NCI-H526 (cell line): ENCODE measurements at places on chromosomes 2 and 18.

DNA sequence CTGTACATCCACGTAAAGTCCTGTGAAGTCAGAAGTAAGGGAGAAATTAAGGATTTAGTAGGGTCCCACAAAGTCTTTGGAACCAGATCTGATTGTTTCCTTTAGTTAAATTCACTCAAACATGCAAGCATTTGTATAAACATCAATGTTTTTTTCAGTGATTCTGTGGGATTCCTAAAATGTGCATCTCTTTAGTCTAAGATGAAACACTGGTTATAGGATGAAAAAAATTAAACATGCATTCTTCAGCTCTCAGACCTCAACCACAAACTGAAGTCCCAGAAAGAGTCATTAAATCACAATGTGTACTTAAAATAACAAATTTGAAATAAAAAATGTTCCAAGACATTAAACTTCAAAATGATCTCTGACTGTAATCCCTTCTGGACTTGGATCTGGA, 76.5 kb upstream of the APCDD1 start:
- DNase-seq, result no peak

- DNase-seq, result peak; percentile 47
Measured at GRCh38 chr2:150484461-150485021, 2.9 kb downstream of the RND3 start.

- DNase-seq, result no peak
Measured at GRCh38 chr2:234686088-234686890, 189.4 kb upstream of the ARL4C start.

DNA sequence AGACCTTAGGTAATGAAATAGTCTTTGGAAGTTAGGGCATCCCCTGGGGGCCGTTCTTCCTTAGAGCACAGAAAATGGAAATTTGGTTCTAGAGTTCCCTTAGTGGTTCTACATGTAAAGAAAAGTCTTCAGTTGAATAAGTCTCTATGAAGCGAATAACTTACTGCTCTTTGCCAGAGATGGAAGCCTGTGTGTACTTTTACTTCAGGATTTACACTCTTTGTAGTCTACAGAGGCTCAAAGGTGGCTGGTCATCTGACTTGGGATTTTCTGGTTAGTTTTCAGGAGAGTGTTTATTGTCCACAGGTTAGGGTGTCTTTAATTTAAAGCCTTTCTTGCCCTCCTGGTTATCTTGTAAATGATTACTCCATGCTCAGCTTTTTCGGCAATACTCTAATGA, 210.6 kb downstream of the ZNF521 start:
- no peak for DNase-seq

DNA sequence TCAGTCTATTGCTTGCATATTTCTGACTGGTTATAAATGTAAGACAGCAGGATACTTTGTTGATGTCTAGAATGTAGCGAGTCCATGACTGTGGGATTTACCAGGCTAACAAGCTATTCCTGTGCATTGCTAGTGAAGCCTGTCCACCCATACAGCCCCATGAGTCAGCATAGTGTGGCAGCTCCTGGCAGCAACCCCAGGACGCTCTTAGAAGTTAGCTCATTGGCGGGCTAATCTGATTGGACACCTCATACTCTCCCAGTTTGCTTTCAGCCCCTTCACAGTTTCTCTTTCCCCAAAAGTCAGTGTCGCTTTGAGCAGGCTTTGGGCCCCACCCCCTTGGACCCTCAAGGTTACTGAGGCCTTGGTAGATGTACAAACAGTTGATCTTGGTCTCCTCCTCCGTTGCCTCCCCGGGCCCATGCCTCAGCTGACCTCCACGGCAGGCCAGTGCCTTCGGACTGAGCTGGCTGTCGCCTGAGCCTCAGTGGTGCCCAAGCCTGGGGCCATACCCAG, 48.0 kb downstream of the COA5 start:
- DNase-seq, result no peak

DNA sequence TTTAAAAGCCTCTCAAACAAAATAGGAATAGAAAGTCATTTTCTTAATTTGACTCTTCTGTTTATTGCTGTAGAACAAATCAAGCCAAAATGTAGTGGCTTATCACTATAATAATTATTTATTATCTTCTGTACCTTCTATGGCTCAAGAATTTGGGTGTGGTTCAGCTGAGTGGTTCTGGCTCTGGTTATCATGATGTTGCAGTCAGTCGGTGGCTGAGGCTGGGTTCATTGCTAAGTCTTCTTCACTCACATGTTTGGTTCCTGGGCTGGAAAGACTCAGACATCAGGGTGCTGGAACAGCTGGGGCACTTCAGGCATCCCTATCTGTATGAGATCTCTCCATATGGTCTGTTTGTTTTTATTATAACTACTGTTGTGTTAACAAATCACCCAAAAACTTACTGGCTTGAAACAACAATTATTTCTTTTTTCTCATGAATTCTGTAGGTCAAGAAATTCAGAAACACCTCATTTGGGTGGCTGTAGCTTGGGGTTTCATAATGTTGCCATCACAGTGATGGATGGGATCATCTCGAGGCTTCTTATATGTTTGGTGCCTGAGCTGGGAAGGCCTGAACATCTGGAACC, 242.6 kb upstream of the FBXO11 start:
- DNase-seq, result no peak

DNA sequence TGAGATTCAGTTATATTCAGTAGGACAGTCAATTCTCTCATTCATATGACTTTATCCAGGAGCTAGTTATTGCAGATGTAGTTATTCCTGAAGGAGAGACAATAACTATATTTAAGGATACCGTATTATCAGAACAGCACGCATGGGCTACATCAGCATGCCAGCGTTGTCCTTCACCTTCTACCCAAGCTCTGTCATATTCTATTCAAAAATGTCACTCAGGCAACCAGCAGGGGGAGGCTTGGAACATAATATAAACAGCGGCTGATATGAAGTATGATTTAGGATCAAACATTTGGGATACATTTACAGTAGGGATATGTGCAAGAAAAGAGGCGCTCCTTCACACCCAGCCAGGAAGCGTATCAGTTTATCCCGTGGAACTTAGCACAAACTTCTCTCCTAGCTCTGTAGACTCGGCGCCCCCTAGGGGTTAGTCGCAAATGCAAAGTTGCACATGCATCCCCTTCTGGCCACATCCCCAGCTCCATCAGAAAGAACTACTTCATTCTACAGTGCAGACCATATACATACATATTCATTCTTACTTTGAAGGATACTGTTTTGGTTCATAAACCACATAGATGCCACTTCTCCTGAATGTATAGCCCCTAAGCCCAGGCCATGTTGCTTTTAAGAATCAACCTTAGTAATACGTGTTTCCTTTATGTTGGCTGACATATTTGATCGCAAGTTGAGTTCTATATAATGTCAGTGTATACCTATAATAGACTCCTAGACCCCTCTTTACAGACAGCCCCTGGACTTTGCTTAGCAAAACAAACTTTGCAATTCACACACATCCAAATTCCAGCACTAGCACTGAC, 759.4 kb downstream of the ADCYAP1 start:
- peak; percentile 12 for DNase-seq

DNA sequence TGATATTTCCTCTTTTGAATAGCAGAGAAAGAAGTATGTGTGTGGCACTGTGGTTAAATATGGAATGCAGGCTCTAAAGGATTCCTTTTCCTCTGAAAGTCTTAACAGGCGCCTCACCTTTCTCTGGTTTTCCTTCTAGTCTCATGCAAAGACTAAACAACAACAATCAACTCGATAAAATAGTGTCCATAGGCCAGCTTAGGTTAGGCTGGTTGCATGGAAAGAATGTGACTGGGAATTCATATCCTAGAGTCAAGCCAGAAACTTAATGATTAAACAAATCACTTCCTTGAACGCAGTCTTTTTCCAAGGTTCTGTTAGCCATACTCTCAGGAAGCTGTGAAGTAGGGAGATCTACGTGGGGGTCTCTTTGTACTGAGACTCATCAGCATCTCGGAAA, 800.8 kb upstream of the ID2 start:
- no peak for DNase-seq

DNA sequence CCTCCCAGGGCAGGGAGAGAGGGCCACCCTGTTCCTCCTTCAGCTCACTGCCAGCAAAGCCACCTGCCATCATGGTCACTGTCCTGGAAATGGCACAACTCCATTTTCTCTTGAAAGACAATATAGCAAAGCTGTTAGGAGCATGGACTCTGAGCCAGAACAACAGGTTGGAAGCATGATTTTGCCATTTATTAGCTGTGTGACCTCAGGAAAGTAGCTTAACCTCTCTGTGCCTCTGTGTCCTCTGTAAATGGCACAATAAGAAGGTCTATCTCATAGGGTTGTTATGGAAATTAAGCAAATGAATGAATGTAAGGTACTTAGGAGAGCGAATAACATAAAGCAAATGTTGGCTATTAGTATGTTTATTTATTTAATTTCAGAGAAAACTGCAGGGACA, 730.4 kb upstream of the ID2 start:
- no peak for DNase-seq

GRCh38 chr18:61651145-61651879, 241.5 kb downstream of the RNF152 start:
- no peak for DNase-seq

DNA sequence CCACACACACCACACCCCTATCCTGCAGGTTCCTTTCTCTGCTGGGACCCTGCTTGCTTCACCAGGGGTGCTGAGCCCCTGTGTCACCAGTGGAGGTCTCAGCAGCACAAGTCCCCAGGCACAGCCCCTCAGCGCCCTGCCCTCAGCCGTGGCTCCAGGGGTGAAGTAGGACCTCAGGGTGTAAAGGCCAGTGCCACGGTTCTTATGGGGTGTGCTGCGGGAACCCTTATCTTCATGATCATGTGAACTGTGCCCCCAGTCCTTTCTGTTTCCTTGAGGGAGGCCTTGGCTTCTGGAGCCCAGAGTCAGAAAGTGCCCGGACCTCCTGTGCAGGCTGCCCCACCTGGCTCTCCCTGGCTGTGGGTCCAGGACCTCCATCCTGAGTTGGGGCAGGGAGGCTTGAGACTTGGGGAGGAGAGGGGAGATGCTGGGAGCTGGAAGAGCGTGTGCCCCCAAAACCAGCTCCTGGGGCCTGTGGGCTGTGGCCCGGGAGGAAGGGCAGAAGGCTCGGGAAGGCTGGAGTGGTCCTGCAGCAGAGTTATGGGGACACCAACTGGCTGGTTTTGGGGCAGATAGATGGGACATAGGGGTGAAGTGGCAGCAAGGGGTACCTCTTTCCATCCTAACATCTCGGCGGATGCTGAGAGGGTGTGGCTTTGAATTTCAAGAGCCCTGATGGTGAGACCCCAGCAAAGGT, 20.2 kb upstream of the KLF11 start:
- DNase-seq, result no peak

DNA sequence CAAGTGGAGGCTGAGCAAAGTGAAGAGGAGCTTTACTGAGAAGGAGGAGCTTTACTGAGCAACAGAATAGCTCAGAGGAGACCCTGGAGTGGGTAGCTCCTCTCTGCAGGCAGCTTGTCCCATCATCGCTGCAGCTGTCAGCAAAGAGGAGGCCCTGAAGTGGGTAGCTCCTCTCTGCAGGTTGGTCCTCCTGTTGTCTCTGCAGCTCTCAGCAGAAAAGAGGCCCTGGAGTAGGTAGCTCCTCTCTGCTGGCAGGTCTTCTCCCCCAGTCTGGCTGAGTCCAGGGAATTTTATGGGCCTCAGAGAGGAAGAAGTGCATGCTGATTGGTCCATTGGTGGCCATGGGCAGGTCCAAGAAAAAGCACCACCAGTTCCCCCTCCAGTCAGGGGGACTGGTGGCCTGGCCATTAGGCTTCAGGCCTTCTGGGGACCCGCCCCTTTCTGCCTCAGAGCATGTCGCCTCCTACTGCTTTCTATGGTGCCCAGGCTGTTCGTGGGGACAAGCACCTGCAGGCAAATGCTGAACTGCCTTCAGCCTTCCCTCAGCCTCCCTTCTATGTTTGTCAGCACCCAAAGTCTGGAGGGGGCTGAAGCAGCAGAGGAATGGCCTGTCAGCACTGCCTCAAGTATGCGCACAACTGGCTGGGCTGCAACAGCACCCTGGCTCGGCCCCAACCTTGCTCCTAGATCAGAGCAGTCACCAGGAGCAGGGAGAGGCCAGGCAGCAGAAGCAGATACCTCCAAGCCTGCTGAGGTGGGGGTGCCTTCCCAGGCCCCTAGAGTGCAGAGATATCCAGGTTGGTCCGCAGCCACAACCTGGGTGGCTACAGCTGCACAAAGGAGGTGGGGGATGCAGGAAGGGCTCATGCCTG, 5.9 kb downstream of the ZSCAN30 start:
- no peak for DNase-seq

DNA sequence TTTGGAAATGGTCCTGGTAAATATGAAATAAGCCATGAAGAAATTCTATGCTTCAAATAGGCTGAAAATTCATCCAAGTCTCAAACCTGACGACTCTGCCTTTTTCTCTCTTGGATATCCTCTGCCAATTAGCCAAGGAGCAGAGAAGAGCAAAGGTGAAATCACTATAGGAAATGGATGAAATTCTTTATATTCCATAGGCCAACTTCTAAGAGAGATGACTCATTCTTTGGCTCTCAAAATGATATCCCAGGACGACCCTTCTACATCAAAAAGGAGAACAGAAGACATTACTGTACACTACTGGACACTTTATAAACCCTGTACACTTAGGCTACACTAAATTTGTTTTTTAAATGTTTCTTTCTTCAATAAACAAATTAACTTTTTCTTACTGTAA, 22.7 kb downstream of the PDE1A start:
- DNase-seq, result no peak

DNA sequence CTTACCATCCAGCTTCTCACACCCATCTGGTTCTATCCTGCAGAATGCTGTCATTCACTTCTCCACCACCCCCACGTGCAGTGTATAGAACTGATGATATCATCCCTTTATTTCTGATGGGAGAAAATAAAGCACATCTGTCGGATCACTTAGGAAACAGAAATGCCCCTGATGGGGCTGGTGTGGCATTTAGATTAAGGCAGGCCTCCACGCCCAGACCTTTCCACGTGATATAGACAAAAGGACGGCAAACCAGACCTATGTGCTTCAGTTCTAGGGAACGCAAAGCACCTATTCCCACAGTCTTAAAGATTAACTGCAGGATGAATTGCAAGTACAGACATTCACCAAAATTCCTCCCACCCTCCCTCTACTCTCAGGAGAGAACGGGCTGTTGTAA, 27.6 kb upstream of the CABLES1 start:
- DNase-seq, result no peak

GRCh38 chr2:320561-320960, 32.7 kb upstream of the ALKAL2 start:
- DNase-seq, result no peak
